ENCODE measurements at places on chromosomes 2 and 18. TPM values are rescaled to one million over a fixed set of nuclear protein-coding genes. Genes with fewer than 3 reads are reported as not detected.

PSMA8 gene
- not detected for total RNA-seq

HOXD8 gene
- 2.6 TPM for total RNA-seq

INPP5D gene
- 33.3 TPM for total RNA-seq

CRYGC gene
- total RNA-seq = not detected

ANKRD29 gene
- total RNA-seq = 72.0 TPM

MPP4 gene
- 0.17 TPM for total RNA-seq

CRYGB gene
- not detected for total RNA-seq

DNA sequence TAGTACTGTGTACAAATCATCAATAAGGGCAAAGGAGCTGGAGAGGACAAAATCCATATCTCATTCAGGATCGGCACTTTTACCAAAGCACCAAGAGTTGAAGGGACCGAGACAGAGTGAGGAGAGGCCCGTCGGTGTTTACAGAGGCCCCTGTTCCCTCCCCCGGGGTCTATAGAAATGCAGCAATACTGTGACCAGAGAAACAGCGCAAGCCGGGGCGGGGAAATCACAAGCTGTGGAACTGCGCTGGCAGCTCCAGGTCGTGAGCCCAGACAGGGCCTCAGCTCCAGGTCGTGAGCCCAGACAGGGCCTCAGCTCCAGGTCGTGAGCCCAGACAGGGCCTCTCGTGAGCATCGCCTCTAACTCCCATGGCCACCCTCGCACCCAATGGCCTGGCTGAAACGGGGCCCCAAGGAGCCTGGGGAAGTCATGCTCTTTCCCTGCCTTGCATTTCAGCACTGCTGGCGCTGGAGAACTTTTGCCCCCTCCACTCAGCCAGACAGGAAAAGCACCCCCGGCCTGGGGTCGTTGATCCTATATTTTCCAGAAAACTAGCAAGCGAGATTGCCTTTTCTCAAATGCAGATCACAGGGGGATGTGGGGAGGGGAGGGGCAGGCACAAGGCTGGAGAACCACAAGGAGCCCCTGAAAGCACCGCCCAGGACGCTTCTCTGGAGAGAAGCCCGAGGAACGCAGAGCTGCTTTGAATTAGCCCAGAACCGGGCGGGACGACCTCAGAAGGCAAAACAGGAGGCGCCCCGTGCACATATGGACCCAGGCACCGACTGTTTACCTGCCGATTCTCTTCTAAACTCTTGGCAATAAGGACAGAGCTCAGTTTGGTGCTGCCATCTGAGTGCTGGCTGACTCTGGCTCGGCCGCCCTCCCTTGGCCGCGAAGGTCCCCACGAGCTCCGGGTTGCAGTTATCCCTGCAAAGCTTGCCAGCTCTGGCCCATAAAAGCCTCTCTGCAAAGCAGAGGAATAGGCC is 223.7 kb downstream of the ACKR3 start:
- H3K4me1 ChIP-seq = no peaks in the 10 kb centered on the region
- DNase-seq = no peak
- H3K4me3 ChIP-seq = no peak overlapping the region
- no peaks in the 10 kb centered on the region for H3K36me3 ChIP-seq

- no peak overlapping the region for H3K27ac ChIP-seq
- no peaks in the 10 kb centered on the region for H3K36me3 ChIP-seq
- peaks cover 5% of the 10 kb centered on the region for H3K4me1 ChIP-seq
Observed at GRCh38 chr2:30800159-30800558, 7.1 kb downstream of the CAPN13 start.

GRCh38 chr2:200534572-200534971 is 8.6 kb downstream of the SGO2 start:
- no peak overlapping the region for H3K27ac ChIP-seq
- no peaks in the 10 kb centered on the region for H3K27me3 ChIP-seq
- no peak overlapping the region for H3K4me3 ChIP-seq
- H3K4me1 ChIP-seq = no peaks in the 10 kb centered on the region
- DNase-seq = no peak

DNA sequence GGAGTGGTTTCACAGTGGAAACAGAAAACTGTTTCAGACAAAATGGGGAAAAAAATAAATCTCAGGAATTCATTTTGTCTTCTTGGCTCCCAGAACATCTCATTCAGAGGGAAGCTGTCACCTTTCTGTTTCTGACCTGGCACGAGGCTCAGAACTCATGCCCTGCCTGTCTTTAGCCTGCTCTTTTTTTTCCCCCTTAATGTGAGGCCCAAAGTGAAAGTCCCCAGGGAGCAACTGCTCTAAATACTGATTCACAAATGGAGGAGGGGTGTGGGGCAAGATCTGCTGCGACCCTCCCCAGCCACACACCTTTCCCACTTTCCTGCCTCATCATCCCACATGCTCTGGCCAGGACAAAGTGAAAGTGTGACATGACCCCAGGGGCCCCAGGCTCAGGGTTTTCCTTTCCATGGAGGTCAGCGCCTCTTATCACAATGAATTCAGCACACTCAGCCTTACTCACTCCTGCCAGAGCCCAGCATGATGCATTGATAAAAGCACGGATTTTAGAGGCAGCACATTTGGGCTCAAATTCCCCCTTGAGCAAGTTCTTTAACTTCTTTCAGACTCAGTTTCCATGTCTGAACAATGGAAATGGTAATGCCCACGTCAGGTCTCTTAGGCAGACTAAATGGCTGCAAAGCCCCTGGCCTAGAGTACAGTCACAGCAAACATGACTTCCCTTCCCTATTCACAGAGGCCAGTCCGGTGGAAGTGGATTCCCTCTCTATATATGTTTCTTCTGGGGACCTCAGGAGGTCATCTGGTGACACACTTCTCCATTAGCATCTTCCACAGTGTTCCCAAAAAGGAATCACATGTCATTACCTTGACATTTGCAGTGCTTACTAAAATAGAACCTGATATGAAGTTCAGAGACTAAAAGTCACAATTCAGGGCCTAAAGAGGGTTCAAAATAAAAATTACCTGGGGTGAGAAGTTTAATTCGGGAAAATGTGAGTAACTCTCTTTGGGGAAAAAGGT is 55.3 kb upstream of the TMEM163 start:
- no peaks in the 10 kb centered on the region for H3K36me3 ChIP-seq
- no peaks in the 10 kb centered on the region for H3K27me3 ChIP-seq
- no peaks in the 10 kb centered on the region for H3K4me1 ChIP-seq
- DNase-seq = no peak
- H3K27ac ChIP-seq = no peak overlapping the region

GRCh38 chr2:26606847-26607190 is 34.3 kb downstream of the CIB4 start:
- H3K27ac ChIP-seq = no peak overlapping the region
- peak; percentile 43 for DNase-seq
- peaks cover 16% of the 10 kb centered on the region for H3K4me1 ChIP-seq
- no peak overlapping the region for H3K4me3 ChIP-seq

- peak overlapping the region; percentile 90 for H3K4me3 ChIP-seq
- H3K27ac ChIP-seq = no peak overlapping the region
- H3K27me3 ChIP-seq = no peaks in the 10 kb centered on the region
- DNase-seq = no peak
- H3K4me1 ChIP-seq = peaks cover 23% of the 10 kb centered on the region
Observed at GRCh38 chr18:809985-810642, 1.9 kb downstream of the YES1 start.

- no peaks in the 10 kb centered on the region for H3K4me1 ChIP-seq
- H3K27ac ChIP-seq = no peak overlapping the region
- no peaks in the 10 kb centered on the region for H3K27me3 ChIP-seq
- no peaks in the 10 kb centered on the region for H3K36me3 ChIP-seq
Observed at GRCh38 chr2:51628917-51629316, 597.0 kb upstream of the NRXN1 start.

DNA sequence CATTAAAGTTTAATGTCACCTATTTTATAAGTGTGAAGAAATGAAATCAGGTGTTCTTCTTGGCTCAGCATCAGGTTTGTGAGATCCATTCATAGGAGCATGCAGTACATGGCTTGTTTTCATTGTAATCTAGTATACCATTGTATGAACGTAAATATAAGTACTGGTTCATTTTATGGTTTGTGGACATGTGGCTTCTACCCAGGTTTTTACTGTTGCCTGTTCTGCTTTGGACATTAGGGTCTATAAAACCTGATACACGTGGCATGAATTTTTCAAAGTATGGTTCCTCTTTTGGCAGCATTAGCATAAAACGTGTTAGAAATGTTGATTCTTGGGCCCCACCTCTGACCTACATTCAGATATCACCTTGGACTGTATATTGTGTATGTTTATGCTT is 175.5 kb downstream of the PRPF40A start:
- DNase-seq = no peak
- H3K27me3 ChIP-seq = no peaks in the 10 kb centered on the region
- no peaks in the 10 kb centered on the region for H3K36me3 ChIP-seq
- peaks cover 10% of the 10 kb centered on the region for H3K4me1 ChIP-seq

GRCh38 chr18:79558933-79559416 is 120.6 kb upstream of the CTDP1 start:
- DNase-seq = peak; percentile 51
- H3K27me3 ChIP-seq = no peaks in the 10 kb centered on the region
- no peak overlapping the region for H3K4me3 ChIP-seq
- no peaks in the 10 kb centered on the region for H3K4me1 ChIP-seq

GRCh38 chr18:5284808-5285207 is 10.7 kb downstream of the ZBTB14 start:
- H3K4me1 ChIP-seq = no peaks in the 10 kb centered on the region
- no peak overlapping the region for H3K4me3 ChIP-seq
- H3K36me3 ChIP-seq = no peaks in the 10 kb centered on the region

- no peak for DNase-seq
Observed at GRCh38 chr2:10772868-10773215, 39.7 kb downstream of the PDIA6 start.

DNA sequence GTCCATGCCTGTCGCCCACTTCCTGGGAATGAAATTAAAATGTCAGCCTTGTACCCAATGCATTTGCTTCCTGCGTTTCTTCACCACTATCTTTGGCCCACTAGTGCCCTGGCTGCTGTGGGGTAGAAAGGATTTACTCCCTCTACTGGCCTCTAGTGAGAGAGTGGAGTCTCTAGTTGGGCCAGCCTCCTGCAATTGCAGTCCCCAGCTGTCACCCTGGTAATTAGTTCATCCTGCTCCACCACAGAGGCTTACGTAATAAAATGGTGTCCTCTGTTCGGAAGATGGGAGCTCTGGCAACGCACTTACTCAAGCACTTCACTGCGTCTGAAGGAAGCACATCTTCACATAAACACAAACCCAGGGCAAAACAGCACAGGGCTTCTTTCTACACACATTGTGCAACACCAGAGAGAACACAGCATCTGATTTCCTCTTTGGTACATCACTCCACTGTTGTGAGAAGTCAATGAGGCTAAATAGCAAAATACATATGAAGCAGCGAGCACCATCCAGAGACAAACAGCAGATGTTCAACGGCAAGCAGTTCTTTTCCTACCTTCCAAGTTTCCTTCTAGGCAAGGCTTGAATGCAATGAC is 274.6 kb downstream of the LRATD1 start:
- no peak overlapping the region for H3K4me3 ChIP-seq
- no peaks in the 10 kb centered on the region for H3K4me1 ChIP-seq
- no peaks in the 10 kb centered on the region for H3K27me3 ChIP-seq
- no peaks in the 10 kb centered on the region for H3K36me3 ChIP-seq
- DNase-seq = no peak
- no peak overlapping the region for H3K27ac ChIP-seq

DNA sequence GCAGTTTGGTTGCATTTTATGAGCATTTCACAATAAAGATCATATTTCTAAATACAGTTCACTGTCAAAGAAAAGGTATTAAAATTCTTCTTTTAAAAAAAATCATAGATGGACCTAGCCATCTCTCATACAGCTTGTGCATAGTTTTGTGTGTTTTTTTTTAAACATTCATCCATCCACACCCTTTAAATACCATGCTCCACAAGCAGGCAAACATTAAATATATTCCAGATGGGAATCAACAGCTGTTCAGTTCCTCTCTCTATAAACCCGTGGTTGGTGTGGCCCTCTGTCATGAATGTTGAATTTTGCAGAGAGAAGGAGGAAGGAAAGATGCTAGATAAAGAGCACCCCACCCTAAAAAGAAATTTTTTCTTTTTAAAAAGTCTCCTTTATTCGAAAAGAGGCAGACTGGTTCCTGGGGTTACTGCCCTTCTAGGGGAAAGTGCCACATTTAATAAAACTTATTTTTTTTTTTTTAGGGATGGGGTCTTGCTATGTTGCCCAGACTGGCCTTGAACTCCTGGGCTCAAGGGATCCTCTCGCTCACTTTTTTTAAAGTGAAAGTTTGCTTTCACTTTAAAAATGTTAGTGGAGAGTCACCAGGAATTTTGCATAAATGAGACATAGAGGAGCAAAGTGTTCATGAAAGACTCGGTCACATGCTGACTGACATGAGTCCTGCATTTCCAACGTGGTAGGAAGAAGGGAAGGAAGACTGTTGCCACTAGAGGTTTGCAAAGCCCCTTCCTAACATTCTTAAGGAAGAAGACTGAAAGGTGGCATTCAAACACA is 73.9 kb upstream of the LMAN1 start:
- H3K4me3 ChIP-seq = no peak overlapping the region
- H3K4me1 ChIP-seq = no peaks in the 10 kb centered on the region
- DNase-seq = no peak
- no peaks in the 10 kb centered on the region for H3K27me3 ChIP-seq

DNA sequence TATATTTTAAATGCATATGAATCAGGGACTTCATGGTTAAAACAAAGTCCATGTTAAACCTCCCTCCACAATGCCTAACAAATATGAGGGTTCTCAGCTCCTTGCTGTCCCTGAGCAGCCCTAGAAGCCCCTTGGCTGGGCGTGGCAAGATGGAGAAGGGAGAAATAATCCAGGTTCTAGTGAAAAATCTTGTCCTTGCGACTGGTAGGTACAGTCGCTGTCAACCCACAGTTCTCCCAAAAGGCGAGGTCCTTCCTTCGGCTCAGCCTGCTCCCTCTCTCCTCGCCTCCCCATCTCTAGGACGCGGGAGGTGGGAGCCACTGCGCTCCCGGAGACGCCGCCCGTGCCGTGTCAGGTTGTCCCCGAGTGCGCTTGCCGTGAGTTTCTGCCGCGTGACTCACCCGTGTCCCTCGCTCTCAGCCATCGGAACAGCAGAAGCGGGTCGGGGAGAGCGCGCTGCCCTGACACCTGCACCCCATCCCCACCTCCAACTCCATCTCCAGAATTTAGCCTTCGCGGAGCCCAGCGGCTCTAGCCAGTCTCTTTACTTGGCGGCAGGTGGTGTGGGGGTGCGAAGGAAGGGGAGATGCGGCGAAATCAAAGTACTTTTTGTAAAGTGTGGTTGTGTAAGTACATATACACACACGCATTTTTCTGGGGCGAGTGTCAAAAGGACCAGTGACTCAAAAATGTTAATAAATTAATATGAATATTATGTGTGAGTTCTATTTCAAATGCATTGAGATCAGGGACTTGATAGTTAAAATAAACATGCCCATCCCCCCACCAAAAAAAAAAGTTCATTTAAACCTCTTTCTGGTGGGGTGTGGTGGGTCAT is 65.1 kb upstream of the TMEM17 start:
- peak; percentile 67 for DNase-seq
- no peak overlapping the region for H3K27ac ChIP-seq
- H3K36me3 ChIP-seq = no peaks in the 10 kb centered on the region
- peak overlapping the region; percentile 24 for H3K4me3 ChIP-seq

DNA sequence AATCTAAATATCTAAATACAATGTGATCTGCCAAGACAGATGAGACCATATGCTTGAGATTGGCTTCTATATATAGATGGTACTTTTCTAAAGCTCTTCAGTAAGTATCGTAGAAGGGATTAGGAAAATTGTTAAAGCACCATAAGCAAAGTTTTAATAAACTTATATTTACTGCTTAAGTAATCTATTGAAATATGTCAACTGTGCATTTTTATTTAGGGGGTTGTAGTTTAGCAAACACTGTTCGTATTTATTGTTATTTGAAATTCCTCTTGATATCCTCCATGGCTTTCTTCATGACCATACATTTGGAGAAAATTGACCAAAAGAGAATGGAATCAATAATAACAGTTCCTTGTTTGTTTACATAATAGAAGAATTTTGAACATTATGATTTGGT is 102.7 kb downstream of the MIB1 start:
- H3K27ac ChIP-seq = no peak overlapping the region
- no peaks in the 10 kb centered on the region for H3K4me1 ChIP-seq
- peaks cover 69% of the 10 kb centered on the region for H3K36me3 ChIP-seq
- H3K4me3 ChIP-seq = no peak overlapping the region
- DNase-seq = no peak

Data from upper lobe of right lung (tissue), 1 donor.